ENCODE measurements at places on chromosomes 13 and 19.
A peak's percentile ranks its signal among the peaks of the same experiment; 100 is the strongest.

GRCh38 chr13:105660561-105660960 is 874.9 kb downstream of the EFNB2 start:
- DNase-seq: no peak

- DNase-seq: no peak
Measured at GRCh38 chr13:78491978-78492377, 111.4 kb downstream of the POU4F1 start.

- DNase-seq: no peak
Measured at GRCh38 chr19:7883105-7883504, 5.2 kb upstream of the LRRC8E start.

DNA sequence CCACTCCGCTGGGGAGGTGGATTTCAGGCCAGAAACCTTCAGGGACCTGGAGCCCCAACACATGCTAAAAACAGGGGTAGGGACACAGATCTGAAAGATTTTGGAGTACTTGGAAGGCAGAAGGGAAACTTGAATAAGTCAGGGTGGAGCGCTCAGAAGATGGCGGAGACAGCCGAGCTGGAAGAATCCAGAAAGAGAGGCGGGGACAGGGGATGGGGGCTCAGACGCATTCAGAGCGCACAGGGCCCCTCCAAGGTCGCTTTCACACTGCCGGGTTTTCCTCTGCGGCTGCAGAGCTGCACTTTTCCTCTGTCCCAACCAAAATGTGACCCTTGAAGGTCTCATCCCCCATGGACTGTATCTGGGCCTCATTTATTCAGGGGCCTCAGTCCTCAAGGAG is 56.9 kb downstream of the ERICH4 start:
- DNase-seq: no peak

- DNase-seq: no peak
Measured at GRCh38 chr13:114046431-114046975, 72.6 kb upstream of the C13orf46 start.

DNA sequence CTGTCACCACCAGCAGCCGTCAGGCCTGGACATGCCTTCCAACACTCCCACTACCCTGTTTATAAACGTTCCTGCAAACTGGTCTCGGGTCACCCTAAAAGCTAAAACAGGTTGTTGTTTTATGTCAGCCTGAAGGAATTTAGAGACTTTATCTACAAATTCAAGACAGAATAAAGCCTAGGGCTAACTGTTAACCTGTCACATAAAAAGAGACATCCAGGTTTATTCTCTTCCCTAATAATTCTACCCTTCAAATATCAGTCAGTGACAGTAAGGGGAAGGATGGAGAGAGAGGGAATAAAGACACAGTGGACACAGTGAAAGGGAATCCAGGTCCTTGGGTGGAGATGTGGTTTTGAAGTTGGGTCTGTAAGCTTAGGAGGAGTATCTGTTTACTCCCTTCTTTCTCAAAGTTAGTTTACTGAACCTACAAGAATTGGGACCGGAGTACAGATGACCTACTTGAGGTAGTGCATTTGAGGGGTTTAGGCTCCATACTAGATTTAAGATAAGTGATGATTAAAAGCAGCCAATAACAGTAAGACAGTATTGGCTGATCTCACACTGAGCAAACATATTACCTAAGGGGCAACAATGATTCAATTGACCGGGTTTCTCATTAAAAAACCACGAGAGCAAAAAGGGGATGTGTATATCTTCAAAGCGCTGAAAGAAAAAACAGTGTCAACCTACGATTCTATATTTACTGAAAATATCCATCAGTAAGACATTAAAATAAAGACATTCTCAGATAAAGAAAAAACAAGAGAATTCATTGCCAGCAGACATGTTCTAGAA is 142.7 kb downstream of the USP12 start:
- DNase-seq: no peak

DNA sequence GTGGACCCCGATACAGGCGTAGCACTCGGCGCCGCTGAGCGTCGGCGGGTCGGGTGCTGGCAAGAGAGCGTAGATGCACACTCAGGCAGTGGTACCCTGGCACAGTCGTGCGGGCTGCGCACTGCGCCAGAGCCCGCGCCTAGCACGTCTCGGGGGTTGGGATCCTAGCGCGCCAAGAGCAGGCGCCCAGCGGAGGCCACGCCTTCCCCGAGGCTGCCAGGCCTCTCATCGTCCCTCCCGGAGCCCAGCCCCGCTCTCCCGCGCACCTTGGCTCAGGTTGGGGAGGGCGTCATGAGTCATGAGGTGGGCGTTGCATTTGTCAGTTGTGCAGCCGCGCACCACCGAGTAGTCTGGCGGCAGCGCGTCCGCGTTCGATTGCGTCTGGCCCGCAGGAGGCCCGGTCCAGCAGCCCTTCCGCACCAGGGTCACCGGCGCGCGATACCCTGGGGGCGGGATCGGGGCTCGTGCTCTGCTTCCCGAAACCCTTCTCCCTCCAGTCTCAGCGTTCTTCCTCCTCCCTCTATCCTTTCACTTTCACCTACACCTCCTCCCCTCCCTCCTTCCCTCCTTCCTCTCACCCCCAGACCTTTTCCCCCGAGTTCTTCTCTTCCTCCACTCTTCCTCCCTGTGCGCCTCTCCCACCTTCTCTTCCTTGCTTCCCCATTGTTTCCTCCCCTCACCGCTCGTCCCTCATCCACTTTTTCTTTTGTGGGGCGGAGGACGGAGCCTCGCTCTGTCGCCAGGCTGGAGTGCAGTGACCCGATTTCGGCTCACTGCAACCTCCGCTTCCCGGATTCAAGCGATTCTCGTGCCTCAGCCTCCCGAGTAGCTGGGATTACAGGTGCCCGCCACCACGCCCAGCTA is 3.5 kb downstream of the LYPD5 start:
- peak; percentile 75 for DNase-seq

GRCh38 chr13:99811067-99811700 is 160.4 kb downstream of the ZIC5 start:
- DNase-seq: no peak

DNA sequence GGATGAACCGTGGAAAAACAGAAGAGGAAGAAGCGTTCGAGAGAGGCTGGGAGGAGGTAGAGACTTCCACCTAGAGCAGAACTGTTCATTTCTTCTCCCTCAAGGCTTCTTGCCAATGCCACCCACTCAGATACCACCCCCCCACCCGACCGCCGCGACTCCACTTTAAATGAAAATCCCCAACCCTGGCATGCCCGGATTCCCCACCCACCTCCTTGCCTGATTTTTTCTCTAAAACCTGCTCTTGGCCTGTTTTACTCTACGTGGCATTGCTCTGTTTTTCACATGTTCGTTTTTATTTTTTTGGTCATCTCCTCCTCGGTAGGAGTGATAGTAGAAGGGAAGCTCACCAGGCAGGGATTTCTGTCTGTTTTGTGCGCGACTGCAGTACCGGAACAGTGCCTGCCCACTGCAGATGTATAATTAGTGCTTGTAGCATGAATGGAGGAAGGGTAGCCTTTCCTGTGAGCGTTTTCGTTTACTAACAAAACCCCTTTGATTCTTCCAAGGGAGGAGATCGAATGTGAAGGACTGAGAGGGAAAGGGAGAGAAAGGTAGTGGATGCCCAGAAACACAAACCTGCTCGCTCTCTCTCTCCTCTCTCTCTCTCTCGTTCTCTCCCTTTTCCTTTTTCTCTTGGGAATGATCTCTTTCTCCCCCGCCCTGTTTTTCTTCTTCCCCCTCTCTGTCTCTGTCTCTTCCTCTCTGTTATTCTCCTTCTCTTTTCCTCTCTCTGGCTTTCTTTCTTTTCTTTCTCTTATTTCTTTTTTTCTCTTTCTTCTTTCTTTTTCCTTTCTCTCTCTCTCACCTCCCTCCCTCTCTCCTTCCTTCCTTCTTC is 2.2 kb downstream of the CD70 start:
- no peak for DNase-seq

GRCh38 chr19:42003506-42004294 is 9.7 kb upstream of the ATP1A3 start:
- DNase-seq: no peak

DNA sequence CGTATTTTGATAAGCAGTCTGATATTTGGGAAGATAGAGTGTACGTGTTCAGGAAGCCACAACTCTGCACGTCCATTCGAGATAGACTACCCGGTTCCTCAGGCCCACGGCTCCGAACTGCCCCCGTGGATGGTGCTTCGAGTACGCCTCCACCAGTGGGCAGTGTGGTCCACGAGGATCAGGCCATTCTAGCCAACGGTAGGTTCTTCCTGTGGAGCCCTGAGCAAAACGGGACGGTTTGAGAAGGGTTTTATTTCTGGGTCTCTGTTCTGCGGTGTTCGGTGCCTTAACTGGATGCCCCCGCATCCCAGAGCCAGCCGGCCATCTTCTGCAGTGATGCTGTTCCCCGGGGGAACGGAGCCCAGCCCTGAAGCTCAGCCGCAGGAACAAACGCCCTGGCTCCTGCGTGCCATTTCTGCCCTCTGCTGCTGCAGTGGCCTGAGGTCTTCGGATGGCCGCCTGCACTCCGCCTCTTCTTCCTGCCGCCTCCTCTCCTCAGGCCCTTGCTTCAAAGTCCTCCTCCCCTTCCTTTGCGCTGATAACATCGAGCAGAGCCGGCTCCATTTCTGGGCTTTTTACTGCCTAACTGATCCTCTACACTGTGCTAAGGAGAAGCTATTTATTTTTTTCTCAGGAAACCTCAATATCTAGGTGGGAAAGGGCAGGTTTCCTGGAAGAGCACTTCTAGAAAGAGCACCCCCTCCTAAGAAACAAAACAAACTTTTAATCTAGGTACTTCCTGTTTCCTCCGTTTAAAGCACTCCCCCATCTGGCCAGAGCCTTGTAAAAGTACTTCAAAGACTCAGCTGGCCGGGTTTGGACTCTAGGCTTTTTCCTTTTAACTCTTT is 36.2 kb upstream of the SLC46A3 start:
- DNase-seq: no peak

DNA sequence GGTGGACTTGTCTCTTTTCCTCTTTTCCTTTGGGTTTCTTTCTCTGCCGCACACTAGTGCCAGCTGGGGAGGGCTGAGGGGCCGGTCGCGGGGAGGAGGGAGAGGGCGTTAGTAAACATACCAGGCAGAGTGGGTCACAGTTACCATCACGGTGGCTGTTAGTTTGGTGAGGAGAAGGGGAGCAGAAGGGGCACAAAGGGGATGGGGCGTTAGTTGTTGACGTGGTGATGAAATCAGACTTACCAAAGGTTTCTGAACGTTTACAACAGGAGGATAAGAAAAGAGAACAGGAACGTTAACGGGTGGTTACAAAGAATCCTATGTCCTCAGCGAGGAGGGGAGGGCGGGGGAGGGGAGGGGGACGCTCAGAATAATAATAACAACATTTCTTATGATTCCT is 77.9 kb downstream of the PTPRS start:
- DNase-seq: no peak

DNA sequence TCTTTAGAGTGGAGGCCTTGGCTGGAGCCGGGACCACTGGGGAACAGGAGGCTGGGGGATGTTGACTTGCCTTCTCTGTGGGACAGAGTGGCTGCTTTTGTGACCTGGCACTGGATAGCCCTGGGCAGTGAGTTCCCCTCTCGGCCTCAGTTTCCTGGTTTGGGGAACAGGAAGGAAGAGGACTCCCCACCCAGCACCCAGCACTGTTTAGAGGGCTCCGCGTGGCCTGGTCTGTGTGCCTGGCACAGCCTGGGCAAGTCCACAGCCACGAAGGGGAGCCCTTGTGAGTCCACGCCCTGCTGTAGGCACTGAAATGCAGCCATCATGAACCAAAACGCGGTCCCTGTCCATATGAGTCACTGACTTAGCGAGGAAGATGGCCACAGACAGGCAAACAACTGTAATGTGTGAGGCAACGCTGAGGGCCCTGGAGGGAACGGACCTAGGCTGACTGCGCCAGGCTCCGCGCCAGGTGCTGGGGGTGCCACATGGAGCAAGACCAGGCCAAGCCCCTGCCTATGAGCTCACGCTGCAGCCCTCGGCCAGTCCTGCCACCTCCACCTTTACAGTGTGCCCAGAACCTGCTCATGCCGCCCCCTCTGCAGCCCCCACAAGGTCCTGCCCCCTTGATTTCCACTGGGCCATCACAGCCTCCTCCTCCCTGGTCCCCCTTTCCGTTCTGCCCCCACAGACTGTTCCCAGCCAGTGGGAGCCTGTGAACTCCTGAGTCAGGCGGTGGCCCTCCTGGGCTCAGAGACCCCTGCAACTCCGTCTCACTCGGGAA is 35.5 kb downstream of the PAK4 start:
- no peak for DNase-seq

- DNase-seq: peak; percentile 95
Measured at GRCh38 chr19:12676384-12676792, 5.3 kb downstream of the DHPS start.

- peak; percentile 76 for DNase-seq
Measured at GRCh38 chr19:14383661-14384555, 2.7 kb downstream of the ADGRE5 start.

- DNase-seq: no peak
Measured at GRCh38 chr13:49029570-49029969, 53.9 kb downstream of the FNDC3A start.

Measured in activated naive CD8-positive, alpha-beta T cell treated with anti-CD3 and anti-CD28 coated beads, Interleukin-2, amount 50 U/mL, for 24 hours (primary cell).